Panc1 (cell line): ENCODE measurements at places on chromosomes 4 and X. TPM values are rescaled to one million over a fixed set of nuclear protein-coding genes. Genes with fewer than 3 reads are reported as not detected.

The SCRG1 gene
- total RNA-seq = not detected

The AFM gene
- total RNA-seq = not detected

The GLUD2 gene
- total RNA-seq = 0.33 TPM

The AKAP14 gene
- total RNA-seq = 0.28 TPM

The CDX4 gene
- not detected for total RNA-seq

The TKTL2 gene
- total RNA-seq = not detected

The BTC gene
- 0.08 TPM for total RNA-seq

The GK gene
- total RNA-seq = 1.7 TPM

The CXCL11 gene
- not detected for total RNA-seq

The ADAM29 gene
- total RNA-seq = not detected

The DCX gene
- total RNA-seq = 0.13 TPM

The HHIP gene
- 0.08 TPM for total RNA-seq

The FGG gene
- total RNA-seq = 1.8 TPM

The FAM53A gene
- total RNA-seq = 7.0 TPM

The PNMA3 gene
- 0.41 TPM for total RNA-seq

The UGT2A1 gene
- not detected for total RNA-seq

The ANXA5 gene
- total RNA-seq = 222 TPM

The LPAR4 gene
- total RNA-seq = not detected

The TEX13D gene
- total RNA-seq = not detected

The OCIAD1 gene
- 103 TPM for total RNA-seq

The SMIM43 gene
- total RNA-seq = not detected

The RAB9B gene
- 0.62 TPM for total RNA-seq

The TREX2 gene
- 2.4 TPM for total RNA-seq

The MAGEA1 gene
- not detected for total RNA-seq

The PSAPL1 gene
- not detected for total RNA-seq
